Sigmoid colon (tissue), 7 donors: ENCODE measurements at places on chromosomes 2 and 18. TPM values are rescaled to one million over a fixed set of nuclear protein-coding genes. Genes with fewer than 3 reads are reported as not detected.
A peak's percentile ranks its signal among the peaks of the same experiment; 100 is the strongest.

GRCh38 chr2:99810225-99810624 is 320.4 kb upstream of the REV1 start:
- no peak overlapping the region for H3K4me3 ChIP-seq
- no peaks in the 10 kb centered on the region for H3K36me3 ChIP-seq
- H3K4me1 ChIP-seq, result no peaks in the 10 kb centered on the region
- no peak overlapping the region for H3K27ac ChIP-seq
- H3K27me3 ChIP-seq, result no peaks in the 10 kb centered on the region
- no peak for DNase-seq

DNA sequence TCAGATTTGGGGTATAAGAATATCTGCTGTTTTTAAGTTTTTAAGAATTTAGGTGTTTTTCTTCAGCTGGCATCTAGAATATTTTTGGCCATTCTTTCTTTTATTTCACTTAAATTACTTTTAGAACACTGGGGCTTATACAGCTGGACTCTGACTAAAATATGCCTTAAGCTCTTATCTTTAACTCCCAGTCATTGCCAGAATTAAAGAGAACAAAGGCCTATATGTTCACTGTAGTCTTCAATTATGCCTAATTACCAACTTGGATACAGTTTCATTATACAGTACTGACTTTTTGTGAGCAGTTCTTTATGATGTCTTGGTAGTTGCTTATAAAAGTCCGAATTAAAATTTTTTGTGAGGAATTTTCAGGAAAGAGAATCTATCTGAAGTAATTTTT is 192.8 kb downstream of the ZNF407 start:
- no peaks in the 10 kb centered on the region for H3K36me3 ChIP-seq
- no peak overlapping the region for H3K27ac ChIP-seq
- H3K4me3 ChIP-seq, result no peak overlapping the region
- H3K4me1 ChIP-seq, result no peaks in the 10 kb centered on the region
- no peak for DNase-seq

DNA sequence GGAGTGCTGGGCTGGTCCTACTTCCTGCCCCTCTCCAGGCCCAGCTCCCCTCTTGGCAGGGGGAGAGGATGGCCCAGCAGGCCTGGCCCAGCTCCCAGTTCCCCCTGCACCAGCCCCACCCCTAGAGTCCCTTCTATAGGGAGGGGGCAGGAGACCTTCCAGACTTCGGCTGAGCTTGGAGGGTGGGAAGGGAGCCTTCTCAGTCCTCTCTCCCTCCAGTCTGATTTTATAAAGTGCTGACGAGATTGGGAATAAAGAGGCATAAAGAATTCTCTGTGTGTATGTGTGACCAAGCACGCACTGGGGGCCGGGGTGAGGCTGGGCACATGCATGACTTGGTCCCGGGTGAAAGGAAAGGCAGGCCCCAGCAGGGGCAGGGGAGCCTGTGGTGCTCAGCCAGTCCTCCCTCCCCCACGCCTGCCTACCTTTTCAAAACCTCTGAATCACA is 5.1 kb downstream of the CHPF start:
- no peak for DNase-seq
- no peak overlapping the region for H3K27ac ChIP-seq
- H3K4me3 ChIP-seq, result no peak overlapping the region
- peaks cover 14% of the 10 kb centered on the region for H3K36me3 ChIP-seq
- H3K4me1 ChIP-seq, result peaks cover 32% of the 10 kb centered on the region
- H3K27me3 ChIP-seq, result no peaks in the 10 kb centered on the region

GRCh38 chr18:37484983-37485834 is 80.4 kb downstream of the CELF4 start:
- peak overlapping the region; percentile 38 for H3K4me3 ChIP-seq
- H3K27me3 ChIP-seq, result peaks cover 65% of the 10 kb centered on the region
- no peaks in the 10 kb centered on the region for H3K36me3 ChIP-seq
- H3K27ac ChIP-seq, result no peak overlapping the region

DNA sequence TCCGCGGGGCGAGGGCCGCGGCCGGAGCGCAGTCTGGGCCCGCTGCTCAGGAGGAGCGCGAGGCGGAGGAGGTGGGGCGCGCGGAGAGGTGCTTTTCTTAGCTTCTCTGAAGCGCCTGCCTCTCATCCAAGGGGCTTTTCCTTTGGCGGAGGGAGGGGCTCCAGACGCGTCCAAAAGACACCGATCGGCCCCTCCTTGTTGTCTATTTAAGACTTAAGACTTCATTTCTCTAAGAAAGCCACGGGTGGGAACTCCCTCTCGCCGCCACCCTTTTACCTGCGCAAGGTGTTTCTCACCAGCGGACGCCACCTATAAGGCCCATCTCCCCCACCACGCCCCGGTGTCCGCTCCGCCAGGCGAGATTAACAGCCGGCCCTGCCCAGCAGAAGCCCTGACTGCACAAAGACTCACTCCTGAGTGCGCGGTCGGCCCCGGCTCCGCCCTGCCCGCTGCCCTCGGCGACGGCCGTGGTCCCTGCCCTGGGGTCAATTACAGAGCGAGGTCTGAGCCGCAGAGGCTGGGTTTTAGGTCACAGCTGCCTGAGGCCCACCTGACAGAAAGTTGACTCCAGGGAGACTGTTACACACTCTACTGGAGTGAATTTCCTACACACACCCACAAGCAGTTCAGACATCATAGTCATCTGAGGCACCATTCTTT is at the start of gene DSC2:
TSS of gene DSC2 (minus strand) at position 397 of the 660 bp plus-strand sequence. CDS start 450 bp downstream, outside the sequence.
- H3K4me1 ChIP-seq, result no peaks in the 10 kb centered on the region
- H3K36me3 ChIP-seq, result no peaks in the 10 kb centered on the region
- peak within 1 kb of the TSS; percentile 56 for H3K27ac ChIP-seq
- DNase-seq, result no peak
- H3K4me3 ChIP-seq, result peak within 1 kb of the TSS; percentile 60

DNA sequence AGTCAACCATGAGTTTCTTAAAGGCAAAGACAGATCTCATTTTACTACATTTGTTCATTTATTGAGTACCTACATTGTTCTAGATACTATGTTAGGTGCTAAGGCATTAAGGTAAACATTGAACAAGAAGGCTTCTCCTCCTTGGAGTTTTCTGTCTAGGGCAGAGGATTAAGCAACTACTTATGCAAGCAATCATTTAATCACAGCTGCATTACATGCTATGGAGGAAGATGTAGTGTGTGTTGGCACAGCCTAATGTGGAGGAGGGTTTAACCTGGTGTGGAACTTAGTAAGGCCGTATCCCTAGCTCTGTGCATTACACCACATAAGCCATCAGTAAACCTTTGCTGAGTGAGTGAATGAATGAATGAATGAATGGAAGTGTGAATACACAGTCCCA is 106.5 kb upstream of the MAP3K20 start:
- no peaks in the 10 kb centered on the region for H3K27me3 ChIP-seq
- no peak for DNase-seq
- no peak overlapping the region for H3K4me3 ChIP-seq

TMEM37 gene
- total RNA-seq, result 6.1 TPM
